ENCODE measurements at places on chromosomes 3 and 15.

DNA sequence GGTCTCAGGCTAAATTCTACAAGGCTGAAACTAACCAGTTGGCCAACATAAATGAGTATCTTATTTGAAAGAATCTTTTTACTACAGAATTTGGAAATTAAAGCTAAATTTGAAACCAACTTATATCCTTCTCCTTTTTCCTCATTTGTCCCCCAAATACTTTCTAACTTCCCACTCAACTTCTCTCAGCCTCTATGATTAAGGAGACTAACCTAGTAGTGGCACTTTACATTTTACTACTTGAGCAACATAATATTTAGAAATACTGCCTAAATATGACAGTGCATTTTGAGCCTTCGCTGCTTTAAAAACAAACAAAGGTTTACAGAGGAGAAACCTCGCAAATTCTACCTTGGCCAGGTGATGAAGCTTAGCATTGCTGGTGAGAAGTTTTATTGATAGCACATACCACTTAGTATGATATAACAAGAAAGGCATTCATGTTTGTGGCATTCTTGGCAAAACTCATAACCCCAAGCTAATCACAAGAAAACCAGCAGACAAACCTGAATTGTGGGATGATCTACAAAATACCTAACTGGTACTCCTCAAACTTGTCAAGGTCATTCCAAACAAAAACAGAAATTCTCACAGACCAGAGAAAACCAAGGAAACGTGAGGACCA lies 432.1 kb upstream of the CFAP20DC start:
- DNase-seq = no peak

GRCh38 chr3:8446845-8447244 lies 54.8 kb upstream of the LMCD1 start:
- no peak for DNase-seq

- DNase-seq = no peak
Observed at GRCh38 chr3:194536871-194537637, 50.3 kb upstream of the ATP13A3 start.

GRCh38 chr3:95272781-95273180 lies 1209.9 kb downstream of the NSUN3 start:
- no peak for DNase-seq

DNA sequence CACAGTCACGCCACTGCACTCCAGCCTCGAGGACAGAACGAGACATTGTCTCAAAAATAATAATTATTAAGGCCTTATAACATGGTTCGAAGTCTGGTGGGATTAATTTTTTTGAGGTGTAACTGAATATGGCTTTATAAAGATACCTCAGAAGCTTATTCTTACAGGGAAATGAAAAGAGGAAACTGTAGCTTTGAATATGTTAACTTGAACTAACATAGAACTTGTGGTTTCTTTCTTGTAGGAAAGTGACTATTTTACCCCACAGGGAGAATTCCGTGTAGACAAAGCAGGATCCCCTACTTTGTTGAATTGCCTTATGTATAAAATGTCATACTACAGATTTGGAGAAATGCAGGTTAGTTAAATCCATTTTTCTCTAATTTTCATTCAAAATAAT lies 96.3 kb downstream of the STT3B start:
- DNase-seq = no peak

DNA sequence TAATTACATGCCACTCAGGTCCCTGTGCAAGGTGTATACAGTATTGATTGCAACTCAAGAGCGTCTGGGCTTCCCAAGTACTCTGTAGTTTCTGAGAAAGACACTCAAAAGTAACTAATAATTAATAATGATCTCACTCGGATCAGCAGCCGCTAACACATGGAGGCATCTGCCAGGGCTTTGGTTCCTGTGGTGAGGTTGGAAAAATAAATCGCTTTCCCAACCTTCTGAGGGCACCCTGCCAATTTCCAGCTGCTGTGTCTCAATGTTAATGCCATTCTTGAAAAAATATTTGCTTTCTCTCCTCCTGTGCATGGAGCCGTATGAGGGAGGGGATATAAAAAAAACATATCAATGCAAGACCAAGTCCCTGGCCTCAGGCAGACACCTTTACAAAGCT lies 116.5 kb upstream of the SLC2A2 start:
- DNase-seq = no peak

GRCh38 chr3:8497582-8497981 lies 4.0 kb upstream of the LMCD1 start:
- DNase-seq = no peak
